Nephron progenitor cell (in vitro differentiated cells): ENCODE measurements at places on chromosomes 4 and X.
A peak's percentile ranks its signal among the peaks of the same experiment; 100 is the strongest.

GRCh38 chr4:120829113-120829831, 93.3 kb downstream of the PRDM5 start:
- DNase-seq: no peak

GRCh38 chr4:139247700-139248238, 32.3 kb downstream of the MGARP start:
- DNase-seq: no peak

DNA sequence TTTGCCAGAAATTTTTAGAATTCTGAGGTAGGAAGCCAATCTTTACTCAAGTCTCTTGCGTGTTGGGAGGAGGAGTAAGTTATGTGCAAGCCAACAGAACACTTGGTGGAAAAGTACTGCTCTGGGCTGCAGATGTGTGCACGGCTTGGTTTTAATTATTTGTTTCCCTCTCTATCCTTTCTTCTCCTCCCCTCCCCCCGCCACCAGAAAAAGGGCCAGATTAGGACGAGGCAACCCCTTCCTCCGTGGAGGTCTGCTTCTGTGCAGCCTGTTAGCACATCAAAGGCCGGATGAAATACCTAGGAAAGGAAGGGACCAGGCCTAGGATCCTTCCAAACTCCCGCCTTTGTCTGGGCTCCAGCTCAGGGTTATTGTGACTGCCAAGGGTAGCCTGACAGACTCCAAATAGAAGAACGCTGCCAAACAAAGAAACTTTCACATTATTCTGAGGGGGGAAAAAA, 1.0 kb upstream of the PGRMC1 start:
- DNase-seq: peak; percentile 5

DNA sequence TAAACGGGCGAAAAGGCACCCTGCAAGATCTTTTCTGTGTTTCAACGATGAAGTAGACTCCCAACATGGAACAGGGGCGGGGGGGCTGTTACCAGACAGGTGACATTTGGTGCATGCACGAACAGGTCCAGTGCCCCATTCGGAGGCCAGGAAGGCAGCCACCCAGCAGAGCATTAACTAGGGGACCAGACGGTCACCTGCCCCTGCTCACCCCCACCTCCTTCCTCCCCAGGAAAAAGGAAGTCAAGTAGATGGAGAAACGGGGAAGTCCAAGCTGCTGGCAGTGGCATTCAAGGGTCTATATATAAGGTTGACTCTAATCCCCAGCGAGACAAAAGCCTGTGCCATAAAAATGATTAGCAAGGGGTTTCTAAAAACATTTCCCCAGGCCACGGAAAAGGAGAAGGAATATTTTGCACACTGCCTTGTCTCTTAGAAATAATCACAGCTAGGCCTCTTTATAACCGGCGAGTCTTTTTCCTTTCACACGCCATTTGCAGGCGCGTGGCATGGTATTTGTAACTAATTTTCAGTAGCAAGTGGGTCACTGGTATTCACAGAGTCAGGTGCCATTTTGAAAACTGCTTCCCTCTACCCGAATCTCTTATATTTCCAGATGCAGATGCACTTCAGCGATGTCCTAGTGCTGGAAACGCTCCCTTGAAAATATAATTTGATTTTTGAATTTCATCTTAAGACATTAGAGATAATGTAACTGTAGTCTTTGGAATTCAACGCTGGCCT, 1.2 kb upstream of the TMSB4X start:
- DNase-seq: no peak

DNA sequence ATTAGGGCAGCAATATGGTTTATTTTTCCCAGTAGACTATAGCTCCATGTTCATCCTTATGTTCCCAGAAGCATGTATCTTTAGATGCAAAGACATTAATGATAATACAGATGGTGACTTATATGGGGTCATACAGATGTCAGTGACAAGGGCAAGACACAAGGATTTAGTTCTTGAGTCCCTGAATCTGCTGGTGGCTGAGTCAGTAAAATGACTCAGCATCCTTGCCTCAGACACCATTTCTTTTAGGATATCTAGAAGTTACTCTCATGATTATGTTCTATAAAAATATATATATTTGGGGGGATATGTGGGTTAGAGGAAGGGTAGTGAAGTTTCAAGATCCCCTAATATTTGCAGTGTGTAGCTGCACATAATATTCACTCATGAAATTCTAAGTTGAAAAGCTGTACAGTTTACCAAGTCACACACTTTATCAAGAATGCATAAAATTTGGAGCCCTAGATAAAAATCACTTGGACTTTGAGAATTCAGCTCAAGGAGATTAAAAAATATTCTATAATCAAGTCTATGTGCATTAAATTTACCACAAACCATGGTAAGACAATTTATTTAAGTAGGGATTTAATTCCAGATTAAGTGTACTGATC, 101.9 kb downstream of the LNX1 start:
- DNase-seq: no peak

DNA sequence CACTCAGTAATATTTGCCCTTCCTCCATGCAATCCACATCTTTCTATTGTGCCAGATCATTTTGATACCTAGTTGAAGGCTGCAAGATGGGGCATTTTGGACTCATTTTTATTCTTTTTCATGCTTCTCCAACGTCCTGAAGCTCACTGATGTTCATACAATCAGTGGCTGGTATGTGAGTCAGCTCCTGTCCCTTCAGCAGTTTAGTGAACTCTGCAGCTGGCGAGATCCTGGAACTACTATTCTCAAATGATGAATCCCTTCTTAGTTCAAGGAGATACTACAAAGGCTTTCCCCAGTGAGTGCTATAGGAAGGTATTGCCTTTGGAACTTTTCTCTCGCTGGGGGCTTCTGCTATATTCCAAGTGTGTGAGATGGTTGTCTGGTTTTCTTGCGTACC, 9.6 kb upstream of the CCDC149 start:
- no peak for DNase-seq

DNA sequence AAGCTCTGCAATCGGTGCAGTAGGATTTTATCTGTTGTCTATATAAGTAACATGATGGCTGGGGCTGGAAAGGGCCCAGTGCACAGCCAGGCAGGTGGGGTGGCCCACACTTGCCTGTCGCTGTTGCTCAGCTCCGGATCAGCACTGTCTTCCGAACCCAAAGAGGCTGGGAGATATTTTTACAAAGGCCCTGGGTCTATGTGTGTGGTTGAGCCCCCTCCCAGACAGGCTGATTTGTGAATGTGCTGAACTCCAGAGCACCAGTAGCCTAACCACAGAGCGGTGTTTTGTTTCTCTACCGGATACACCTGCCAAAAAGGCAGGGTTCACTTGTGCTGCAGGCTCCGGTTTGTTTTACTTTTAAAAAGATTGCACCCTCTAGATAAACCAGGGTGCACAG, 33.5 kb upstream of the CHRNA9 start:
- no peak for DNase-seq

GRCh38 chrX:133586443-133586842, 171.2 kb upstream of the GPC4 start:
- no peak for DNase-seq

DNA sequence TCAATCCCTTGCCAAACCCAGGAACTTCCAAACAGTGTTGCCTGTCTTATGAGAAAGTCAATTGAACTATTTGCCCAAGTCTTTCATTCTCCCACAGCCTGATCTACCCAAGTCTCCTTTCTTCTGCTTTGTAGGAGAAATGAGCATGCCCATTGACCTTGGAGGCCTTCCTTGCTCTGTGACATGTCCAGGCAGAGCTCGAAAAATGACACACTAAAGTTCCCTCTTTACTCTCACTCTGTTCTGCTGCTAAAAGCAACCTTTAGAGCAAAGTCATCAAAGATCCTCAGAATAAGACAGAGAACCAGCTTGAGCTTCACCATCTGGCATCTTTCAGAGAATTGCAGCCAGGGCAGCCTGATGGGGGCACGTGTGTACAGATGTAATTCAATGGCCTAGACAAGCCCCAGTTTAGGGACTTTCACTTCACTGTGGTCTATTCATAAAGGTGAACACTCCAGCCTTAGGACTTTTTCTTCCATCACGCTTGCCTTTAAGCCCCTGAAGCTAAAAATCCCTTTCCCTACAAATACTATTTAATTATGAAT, 136.4 kb downstream of the AMELX start:
- DNase-seq: no peak

DNA sequence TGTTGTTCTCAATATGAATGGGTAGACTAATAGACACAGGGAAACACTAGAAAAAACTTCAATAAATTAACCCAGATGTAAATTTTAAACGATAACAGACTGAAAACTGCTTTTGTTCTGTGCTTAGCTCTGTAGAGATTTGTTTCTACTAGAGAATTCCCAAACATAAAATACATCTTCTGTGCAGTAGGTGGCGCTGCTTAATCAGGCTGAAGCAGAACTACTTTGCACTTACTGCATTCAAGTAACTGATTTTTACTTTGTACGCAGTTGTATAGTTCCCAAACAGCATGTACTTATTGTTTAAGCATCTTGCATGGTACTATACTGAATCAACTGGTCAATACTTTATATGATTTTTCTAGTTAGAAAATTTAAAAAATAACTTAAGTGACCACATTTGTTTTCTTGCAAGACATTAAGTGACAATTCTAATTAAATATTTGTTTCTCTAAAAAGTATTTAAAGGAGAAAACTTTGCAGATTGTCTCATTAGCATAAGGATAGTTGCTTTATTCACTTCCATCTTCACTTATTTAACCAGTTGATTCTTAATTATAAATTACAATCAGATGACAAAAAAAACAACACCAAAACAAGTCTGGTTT, 490.6 kb downstream of the IL15 start:
- peak; percentile 59 for DNase-seq

DNA sequence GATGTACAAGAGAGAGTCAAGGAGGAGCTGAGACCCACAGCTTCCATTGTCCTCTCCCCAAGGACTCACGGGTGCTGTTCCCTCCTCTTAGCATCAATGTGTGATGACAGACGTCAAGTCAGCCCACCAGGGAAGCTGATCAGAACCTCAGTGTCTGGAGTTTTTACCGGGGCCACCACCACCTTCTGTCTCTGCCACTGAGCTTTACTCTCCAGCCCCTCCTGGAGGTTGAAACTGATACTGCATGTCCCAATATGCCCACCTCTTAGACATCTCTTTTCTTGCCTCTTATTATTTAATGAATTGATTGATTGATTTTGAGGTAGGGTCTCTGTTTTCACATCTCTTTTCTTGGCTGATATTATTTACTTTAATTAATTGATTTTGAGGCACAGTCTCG, 10.3 kb upstream of the AKAP17A start:
- peak; percentile 54 for DNase-seq

DNA sequence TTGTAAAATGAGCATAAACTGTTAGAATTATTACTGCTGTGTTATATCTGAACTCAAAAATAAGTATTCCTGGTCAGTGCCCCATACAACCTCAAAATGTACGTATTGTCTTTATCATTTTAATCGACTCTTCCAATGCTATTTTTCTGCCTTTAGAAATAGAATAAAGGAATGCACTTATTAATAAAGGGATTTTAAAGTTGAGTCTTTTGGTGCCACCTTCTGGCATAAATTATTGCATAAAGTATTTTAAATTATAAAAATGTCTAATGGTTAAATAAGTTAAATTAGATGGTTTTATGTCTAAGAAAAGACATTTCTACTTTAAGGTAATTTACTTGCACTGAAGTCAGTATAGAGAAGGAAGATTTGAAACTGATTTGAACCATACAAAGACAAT, 424.0 kb upstream of the NDST4 start:
- no peak for DNase-seq

DNA sequence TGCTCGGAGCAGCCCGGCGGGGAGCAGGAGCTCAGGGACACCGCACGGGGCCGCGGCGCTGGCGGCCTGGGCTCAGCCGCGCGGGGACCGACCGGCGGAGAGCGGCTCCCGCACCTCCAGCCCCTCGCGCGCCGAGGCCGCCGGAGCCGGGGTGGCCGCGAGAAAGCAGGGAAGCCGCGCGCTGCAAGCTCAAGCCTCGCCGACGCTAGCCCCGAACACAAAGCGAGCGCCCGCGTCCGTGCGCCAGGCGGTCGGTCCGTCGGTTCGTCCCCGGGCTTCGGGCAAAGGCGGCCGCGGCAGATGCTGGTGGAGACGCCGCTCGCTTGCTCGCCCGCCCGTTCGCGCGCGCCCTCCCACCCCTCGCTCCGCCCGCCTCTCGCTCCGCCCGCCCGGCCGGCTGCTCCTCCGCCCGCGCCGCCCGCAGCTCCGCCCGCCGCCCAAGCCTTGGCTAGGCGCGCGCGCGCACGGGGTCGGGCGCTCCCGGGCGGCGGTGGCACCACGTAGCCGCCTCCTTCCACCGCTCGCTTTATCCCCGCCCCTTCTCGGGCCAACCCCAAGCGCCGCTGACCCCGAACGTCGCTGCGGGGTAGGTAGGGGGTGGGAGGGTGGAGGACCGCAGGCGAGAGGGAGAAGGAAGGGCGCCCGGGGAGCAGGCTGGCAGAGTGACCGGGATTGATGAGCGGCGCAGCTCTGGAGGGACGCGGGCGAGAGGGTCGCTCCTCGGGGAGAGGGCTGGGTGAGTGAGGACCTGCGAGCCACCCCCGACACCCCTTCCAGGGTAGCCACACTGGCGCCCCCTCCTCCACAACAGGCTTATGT, at the start of gene TSPAN5:
TSS of gene TSPAN5 (minus strand) at position 325 of the 819 bp plus-strand sequence.
- peak; percentile 90 for DNase-seq

GRCh38 chrX:928606-929005, 283.8 kb downstream of the CRLF2 start:
- no peak for DNase-seq

DNA sequence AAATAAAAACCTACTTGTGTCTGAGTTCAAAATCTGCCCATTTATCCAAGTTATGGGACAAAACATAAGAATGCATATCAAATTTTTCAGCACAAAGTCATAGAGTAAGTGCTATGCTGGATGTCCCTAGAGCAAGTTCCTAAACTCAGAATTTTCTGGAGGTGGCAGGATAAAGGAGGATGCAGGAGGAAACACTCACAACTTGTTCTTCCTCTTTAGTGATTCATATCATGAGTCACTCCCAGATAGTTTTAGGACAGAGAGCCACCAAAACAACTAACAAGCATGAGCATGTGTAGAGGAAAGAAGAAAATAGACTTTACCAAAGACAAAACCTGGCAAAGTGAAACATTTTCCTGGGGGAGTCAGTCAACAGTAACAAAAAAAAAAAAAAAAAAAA, 302.7 kb downstream of the KCTD8 start:
- DNase-seq: no peak

GRCh38 chr4:102596532-102596931, 95.4 kb downstream of the NFKB1 start:
- DNase-seq: no peak

DNA sequence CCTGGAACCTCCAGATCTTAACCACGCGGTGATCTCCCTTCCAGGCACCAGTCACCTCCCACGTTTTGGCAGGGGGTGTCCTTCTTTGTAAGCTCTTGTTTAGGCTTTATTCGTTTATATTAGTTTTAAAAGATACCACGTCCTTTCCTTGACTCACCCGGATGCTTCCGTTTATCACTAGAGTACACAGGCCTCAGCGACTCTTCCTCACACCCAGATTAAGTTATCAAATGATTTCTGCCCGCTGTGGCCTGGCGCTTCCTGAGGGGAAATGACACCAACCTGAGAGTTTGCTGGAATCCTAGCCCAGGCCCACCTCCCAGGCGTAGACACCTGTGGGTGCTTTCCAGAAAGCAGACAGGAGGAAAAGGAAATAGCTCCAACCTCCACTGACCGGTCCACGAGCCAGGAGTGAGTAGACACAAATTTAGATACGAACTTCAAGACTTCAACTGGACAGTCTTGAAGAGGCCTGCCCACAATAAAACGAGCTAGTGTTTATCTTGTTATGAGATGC, 756 bp upstream of the ADAMTS3 start:
- DNase-seq: peak; percentile 11

GRCh38 chr4:143721317-143721716, 20.8 kb upstream of the FREM3 start:
- no peak for DNase-seq
